ENCODE measurements at places on chromosomes 12 and 14.

DNA sequence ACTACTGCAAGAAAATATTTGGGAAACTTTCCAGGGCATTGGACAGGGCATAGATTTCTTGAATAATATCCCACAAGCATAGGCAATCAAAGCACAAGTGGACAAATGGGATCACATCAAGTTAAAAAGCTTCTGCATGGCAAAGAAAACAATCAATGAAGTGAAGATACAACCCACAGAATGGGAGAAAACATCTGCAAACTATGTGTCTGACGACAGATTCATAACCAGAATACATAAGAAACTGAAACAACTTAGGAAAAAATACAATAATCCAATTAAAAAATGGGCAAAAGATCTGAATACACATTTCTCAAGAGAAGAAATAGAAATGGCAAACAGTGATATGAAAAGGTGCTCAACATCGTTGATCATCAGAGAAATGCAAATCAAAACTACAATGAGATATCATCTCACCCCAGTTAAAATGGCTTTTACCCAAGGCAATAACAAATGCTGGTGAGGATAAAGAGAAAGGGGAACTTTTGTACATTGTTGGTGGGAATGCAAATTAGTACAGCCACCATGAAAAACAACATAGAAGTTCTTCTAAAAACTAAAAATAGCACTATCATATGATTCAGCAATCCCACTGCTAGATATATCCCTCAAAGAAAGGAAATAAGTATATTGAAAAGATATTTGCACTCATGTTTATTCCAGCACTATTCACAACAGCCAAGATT lies 33.8 kb upstream of the ATP2B1 start:
- no peak for DNase-seq

- DNase-seq: no peak
Measured at GRCh38 chr14:102738373-102739189, 38.7 kb upstream of the TRAF3 start.

GRCh38 chr12:122684297-122684813 lies 18.8 kb downstream of the HCAR2 start:
- no peak for DNase-seq

GRCh38 chr12:76410781-76411180 lies 62.6 kb upstream of the BBS10 start:
- DNase-seq: no peak

DNA sequence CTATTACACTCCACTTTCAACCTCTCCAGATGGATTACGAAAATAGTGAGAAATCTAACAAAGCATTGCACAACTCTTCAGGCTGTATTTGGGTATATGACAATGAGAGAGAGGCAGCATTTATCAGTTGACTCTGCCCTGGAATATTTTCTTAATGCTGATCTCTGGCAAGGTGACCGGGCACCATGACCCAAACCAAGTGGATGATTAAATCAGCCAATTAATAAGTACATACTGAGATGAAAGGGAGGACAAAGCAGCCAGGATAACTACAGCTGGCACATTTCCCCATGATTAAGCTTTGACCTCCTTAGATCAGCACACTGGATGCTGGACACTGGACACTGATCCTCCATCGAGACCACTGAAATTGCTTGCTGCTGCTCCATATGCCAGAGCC lies 218.2 kb downstream of the ASCL1 start:
- no peak for DNase-seq

- no peak for DNase-seq
Measured at GRCh38 chr14:86911486-86911885, 1081.5 kb downstream of the GALC start.

GRCh38 chr12:132711080-132711843 lies 620 bp downstream of the PGAM5 start:
- no peak for DNase-seq

DNA sequence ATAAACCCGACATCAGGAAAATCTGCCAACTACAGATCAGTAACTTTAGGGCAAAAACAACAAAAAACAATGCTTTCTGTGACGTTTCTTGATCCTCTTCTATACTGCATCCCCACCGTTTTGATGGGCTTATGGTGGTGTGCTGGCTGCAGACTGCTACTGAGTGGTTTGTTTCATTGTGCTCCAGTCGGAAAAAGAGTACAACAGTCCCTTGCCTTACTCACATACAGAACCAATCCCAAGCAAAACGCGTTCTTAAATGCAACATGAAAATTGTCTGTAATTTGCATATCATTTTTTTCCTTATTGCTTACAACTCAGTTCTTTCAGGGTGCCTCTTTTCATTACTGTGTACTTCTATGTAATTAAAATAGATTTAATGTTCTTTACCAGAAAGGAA lies 2.3 kb downstream of the ETV6 start:
- DNase-seq: no peak

GRCh38 chr12:57737467-57738460 lies 778 bp downstream of the AGAP2 start:
- no peak for DNase-seq

DNA sequence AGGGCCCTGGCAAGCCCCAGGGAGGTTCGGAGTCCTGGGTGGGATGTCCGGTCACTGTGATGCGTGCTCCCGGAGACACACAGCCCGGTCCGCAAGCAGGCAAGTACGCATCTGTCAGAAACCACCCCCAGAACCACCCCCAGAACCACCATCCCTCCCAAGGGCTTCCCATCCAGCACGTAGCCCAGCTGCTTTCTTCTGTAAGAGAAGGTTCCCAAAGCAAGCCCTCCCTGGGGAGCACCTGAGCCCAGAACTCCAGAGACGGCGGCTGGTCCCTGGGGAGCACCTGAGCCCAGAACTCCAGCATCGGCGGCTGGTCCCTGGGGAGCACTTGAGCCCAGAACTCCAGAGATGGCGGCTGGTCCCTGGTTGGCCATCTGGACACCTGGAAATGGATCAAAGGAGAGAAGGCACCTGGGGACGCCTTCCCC lies 2.6 kb upstream of the FBRSL1 start:
- DNase-seq: no peak

- no peak for DNase-seq
Measured at GRCh38 chr12:103858953-103859601, 18.0 kb upstream of the NT5DC3 start.

- DNase-seq: no peak
Measured at GRCh38 chr12:76746516-76746915, 17.4 kb upstream of the ZDHHC17 start.

GRCh38 chr12:1289371-1290155 lies 298.5 kb downstream of the ERC1 start:
- no peak for DNase-seq

GRCh38 chr14:60723116-60723906 lies 840 bp downstream of the SIX4 start:
- DNase-seq: no peak

DNA sequence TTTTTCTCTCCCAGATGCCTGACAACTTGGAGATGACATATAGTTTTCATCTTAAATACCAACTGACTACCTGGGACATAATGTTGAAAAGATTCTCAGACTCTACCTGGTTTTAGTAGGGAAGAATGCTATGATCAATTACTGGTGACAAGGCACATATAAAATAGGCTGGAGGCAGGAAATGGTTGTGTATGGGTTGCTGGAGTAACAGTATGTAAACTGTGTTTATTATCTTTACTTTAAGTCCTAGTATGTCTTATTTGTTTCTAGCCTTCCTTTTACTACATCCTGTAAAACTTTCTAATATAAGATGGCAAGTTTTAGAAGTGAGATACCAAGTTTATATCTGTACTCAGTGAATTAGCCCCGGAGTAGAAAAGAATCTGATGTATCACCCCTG lies 98.1 kb downstream of the NUBPL start:
- no peak for DNase-seq

DNA sequence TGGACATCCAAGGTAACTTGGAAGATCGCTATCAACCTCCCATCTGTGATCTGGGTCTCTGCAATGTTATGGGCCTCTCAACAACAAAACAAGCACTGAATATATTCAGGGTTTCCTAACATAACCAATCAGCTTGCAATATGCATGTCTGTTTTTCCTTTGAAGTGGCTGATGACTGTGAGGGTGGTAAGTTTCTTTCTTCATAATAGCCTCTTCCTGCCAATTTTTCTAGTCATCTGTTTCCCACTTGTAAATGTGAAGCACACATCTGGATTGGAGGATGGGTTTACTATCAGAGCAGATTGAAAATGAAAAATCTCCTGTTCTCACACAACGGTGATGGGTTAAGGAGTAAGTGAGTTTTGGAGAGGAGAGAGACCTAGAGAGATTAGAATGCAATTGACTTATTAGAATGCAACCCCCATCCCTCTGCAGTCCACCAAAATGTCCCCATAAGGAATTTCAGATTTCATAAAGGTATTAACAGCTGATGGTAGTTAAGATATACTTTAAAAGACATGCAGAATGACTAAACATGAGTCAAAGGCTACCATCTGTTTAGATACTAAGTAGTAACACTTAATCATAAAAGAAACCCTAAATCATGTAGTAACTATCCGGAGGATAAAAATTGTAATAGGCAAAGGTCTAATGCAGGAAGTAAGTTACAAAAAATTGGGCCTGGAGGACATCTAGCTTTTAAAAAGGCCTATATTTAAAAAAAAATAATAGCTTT lies 58.4 kb upstream of the SAV1 start:
- DNase-seq: no peak

DNA sequence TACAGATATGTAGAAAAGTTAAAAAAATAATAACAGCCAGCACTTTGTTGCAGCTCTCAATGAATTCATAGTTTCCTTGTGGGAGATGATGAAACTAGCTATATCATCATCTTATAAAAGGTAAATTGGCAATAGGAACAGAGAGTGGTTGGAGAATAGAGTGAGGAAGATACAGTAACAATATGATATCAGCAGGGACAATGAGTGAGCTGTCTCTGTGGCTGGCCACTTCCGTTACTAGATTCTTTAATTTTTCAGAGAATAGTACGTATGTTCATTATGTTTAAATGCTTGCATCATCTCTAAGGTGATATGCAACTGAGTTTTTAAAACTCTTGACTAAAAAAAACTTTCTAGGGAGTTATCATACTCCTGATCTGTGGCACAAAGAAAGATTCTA lies 1006.2 kb upstream of the FLRT2 start:
- no peak for DNase-seq

DNA sequence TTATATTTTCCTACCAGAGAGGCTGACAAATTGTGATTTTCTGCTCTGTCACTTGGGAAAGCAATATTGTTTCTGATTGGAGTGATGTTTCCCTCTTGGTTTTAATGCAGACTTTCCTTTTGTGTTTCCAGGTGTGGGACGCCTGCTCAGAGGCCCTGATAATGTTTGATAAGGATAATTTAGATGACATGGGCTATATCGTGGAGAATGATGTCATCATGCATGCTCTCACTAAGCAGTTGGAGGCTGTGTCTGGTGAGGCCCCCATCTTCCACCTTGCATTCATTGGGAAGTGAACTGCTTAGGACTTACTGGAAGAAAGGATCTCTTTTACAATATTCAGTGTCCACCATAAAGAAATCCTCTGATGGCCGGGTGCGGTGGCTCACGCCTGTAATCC lies 5.6 kb downstream of the COQ6 start:
- no peak for DNase-seq

- no peak for DNase-seq
Measured at GRCh38 chr12:131509701-131510100, 201.2 kb upstream of the SFSWAP start.

DNA sequence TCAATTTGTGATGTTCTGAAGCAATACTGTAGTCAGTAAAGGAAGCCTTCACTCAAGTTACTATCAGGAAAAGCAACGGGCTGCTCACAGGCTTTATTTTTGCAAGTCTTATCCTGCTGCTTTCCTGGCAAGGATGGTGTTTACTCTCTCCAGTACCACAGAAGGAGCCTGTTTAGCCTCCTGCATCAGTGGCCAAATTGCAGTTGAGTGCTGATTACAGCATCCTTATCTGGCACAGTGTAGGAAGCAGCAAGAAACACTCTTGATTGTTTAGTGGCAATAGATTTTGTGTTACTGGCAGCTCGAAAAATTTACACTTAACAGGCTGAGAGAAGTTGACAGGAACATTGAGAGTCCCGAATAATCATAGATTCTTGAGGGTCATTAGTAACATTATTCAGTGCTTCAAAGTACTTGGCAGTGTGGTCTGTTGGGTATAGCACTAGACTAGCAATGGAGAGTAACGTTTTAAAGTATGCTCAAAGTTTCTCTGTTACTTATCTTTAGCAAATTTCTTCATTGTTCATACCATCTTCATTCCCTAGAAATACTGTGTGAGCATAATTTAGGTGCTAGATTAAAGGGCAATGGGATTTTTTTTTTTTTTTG lies 11.7 kb downstream of the TULP3 start:
- no peak for DNase-seq

GRCh38 chr14:91405241-91405721 lies 12.3 kb downstream of the CCDC88C start:
- peak; percentile 46 for DNase-seq

- no peak for DNase-seq
Measured at GRCh38 chr14:31212893-31213292, 5.3 kb upstream of the HECTD1 start.

- no peak for DNase-seq
Measured at GRCh38 chr12:48901278-48901677, 24.0 kb downstream of the FKBP11 start.

GRCh38 chr12:103560604-103561101 lies 26.4 kb upstream of the STAB2 start:
- DNase-seq: no peak

- no peak for DNase-seq
Measured at GRCh38 chr12:24363177-24363754, 413.8 kb upstream of the SOX5 start.

- DNase-seq: no peak
Measured at GRCh38 chr12:46303039-46303666, 34.3 kb upstream of the SLC38A1 start.

DNA sequence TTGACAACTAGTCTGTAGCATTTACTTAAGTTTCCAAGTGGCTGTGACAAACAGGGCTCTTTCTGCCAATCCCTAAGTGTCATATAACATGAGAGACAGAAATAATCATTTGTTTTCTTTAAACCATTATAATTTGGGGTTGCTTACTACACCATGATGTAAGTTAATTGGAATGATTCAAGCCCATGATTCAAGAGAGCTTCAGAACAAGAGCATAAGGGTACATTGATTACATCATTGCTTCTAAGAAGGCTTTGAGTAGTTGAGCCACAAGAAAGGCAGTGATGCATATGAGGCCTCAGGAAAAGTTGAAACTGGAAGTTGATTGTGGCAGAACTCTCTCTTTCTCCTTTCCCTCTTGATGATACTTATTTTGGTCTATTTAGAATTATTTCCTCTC lies 444.0 kb downstream of the CCER1 start:
- no peak for DNase-seq

GRCh38 chr12:24039113-24039525 lies 89.6 kb upstream of the SOX5 start:
- no peak for DNase-seq
